ENCODE measurements at places on chromosomes 3 and 15.

DNA sequence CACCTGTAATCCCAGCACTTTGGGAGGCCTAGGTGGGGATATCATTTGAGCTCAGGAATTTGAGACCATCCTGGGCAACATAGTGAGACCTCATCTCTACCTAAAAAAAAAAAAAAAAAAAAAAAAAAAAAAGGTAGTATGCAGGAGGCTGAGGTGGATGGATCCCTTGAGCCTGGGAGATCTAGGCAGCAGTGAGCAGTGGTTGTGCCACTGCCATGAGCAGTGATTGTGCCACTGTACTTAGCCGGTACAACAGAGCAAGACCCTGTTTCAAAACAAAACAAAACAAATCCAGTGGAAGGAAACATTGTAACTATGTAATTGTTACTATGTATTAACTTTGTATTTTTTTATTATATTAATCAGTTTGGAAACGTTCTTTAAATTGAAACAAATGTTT lies 5.9 kb downstream of the FEM1B start:
- DNase-seq, result no peak

DNA sequence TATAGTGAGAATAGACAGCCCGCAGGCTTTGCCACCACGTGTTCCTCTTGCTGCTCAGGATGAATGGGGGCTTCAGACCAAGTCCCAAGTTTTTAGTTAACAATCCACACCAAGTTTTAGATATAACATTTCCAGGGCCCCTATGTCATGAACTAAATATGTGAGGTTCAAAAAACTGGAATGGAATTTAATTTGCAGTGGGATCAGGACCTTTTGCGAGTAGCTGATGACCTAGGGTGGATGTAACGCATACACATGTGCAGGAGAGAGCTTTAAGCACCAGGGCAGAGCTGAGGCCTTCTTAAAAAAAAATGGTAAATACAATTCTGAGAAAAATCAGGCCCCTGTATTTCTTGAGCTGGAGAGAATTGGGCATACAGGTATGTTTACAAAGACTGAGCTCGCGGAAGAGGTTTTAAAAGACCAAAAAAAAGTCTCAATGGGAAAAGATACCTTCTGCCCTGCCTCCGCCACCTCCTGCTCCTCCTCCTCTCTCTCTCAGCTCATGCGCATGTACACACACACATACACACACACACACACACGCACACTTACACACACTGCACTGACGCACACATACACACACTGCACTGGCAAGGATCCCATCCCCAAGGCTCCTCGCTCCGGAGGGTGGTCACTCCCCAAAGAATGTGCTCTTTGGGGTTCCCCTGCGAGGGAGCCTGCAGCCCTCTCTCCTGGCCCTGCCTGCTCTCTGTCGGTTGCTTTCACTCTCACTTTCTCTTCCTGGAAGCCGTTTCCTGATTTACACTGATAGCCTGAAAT lies 48.2 kb upstream of the IGF1R start:
- no peak for DNase-seq

DNA sequence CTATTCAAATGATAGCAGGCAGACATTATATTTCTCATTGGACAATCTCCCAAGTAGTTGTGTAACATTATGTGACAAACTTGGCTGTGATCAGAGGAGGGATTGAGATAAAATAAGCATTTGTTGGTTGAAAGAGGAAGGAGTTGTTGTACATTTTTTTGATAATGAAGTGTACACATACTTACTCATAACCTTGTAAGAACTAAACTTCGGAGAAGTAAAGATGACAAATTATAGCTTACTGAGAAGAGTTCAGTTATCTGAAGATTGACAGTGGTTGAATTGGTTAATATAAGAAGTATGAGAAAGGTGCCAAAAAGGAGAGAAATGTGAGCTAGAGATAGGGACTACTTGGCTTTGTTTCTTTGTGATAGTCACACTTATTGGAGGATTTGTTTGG lies 32.6 kb downstream of the STT3B start:
- no peak for DNase-seq

- DNase-seq, result no peak
These were observed 112.8 kb downstream of the OSBPL10 start for GRCh38 chr3:31868236-31868635.

GRCh38 chr3:4581920-4582611 lies 88.9 kb downstream of the ITPR1 start:
- DNase-seq, result no peak

DNA sequence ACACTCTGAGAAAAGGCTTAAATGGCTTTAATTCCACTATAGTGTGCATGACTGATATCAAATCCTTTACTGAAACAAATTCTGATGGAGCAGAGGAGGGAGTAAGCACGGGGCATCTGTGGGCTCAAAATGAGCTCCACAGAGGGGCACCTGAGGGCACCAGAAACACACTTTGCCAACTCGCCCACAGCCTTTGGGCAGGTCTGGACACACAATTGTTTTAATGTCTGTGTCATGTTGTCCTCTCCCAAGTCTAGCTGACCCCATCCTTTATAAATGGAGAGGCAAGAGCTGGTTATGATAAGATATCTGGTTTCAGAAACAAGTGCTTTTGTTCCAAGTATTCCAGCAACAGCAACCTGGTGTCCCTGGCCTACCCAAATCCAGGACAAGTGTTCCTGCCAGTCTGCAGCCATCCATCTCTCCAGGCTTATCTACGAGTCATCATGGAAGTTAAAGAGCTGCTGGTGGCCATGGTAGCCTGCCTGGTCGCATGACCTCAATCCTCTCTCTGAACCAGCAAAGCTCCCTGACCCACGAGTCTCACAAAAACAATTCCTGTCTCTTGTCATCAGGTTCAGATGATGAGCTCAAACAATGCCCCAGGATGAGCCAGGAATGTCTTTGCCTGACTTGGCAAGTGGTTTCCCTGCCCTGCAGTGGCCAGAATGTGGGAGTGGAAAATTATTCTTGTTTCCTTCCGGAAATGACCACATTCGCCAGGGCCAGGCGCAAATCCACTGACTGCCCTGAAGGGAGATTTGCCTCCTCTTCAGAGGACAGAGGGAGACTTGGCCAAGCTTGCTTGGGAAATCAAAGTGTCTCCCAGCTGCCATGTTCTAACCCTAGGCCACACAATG lies 64.4 kb upstream of the TPM1 start:
- DNase-seq, result no peak

DNA sequence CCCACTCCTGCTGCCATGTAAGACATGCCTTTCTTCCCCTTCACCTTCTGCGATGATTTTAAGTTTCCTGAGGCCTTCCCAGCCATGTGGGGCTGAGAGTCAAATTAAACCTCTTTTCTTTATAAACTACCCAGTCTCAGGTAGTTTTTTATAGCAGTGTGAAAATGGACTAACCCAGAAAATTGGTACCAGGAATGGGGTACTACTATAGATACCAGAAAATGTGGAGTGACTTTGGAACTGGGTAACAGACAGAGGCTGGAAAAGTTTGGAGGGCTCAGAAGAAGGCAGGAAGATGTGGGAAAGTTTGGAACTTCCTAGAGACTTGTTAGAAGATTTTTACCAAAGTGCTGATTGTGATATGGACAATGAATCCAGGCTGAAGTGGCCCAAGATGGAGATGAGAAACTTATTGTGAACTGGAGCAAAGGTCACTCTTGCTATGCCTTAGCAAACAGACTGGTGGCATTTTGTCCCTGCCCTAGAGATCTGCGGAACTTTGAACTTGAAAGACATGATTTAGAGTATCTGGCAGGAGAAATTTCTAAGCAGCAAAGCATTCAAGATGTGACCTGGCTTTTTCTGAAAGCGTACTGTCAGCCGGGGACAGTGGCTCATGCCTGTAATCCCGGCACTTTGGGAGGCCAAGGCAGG lies 52.7 kb downstream of the TMCC1 start:
- no peak for DNase-seq

DNA sequence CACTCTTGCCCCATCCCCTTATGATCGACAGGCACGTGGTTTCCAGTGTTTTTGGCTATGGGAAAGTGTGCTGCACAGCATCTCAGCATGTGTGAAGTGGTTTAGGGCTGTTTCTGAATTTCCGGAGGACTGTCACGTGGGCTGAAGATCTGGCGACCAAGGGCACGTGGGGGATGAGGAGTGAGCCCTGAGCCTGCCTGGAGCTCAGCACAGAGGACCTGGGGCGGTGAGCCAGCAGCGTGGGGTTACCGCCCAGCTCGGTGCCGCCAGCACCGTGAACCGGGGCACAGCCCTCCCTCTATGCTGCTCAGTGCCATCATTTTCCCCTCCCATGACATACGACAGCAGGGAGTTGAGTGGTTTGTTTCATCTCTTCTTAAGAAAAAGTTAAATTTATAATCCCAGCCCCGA lies 150.2 kb downstream of the DNAJB8 start:
- DNase-seq, result peak; percentile 70

- no peak for DNase-seq
These were observed 67.8 kb downstream of the ITGA11 start for GRCh38 chr15:68364028-68364659.

DNA sequence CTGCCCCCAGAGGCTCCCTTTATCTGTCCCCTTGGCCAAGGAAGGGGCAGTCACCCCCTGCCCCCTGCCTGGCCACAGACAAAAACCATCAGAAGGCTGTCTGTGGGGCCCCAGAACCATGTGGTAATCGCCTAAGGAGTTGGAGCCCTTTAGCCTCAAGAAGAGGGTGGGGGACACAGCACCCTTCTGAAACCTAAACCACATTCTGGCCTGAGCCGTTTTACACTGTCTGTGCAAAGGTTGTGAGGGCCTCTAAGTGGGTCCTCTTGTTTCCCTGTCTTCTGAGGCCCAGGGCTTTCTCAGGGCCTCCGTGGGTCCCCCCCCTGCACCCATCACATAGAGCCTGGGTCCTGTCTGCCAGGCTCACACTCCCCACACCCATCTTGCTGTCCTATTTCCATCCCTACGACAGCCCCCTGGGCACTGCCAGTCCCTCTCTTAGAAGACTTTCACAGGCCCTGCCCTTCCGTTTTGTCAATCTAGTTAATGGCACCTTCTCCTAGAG lies 17.9 kb upstream of the RPUSD3 start:
- no peak for DNase-seq

DNA sequence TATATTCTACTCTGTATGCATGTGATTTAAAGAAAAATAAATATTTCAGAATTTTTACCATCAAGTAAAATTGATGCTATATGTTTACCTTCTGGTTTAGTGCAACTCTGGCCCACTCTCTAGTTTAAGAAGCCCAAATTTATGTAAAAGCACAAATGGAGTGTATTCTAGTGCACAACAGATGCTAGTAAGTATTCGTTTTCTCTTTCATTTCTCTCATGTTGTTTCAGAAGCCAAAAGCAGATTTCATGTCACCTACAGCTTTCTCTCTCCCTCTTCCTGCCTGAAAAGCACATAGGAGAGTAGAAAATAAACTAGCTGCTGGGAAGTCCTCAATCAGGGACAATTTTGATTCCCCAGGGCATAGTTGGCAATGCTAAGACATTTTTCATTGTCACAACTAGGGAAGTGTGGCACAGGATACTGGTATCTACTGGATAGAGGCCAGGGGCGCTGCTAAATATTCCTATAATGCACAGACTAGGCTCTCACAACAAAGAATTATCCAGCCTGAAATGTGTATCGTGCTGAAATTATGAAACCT lies 147.4 kb upstream of the ARHGEF26 start:
- no peak for DNase-seq

- DNase-seq, result peak; percentile 21
These were observed 55.7 kb downstream of the PXYLP1 start for GRCh38 chr3:141287326-141287725.

- no peak for DNase-seq
These were observed 405.9 kb downstream of the ROBO1 start for GRCh38 chr3:79361748-79362378.

- DNase-seq, result no peak
These were observed 61.3 kb downstream of the CEMIP start for GRCh38 chr15:80840182-80841130.

DNA sequence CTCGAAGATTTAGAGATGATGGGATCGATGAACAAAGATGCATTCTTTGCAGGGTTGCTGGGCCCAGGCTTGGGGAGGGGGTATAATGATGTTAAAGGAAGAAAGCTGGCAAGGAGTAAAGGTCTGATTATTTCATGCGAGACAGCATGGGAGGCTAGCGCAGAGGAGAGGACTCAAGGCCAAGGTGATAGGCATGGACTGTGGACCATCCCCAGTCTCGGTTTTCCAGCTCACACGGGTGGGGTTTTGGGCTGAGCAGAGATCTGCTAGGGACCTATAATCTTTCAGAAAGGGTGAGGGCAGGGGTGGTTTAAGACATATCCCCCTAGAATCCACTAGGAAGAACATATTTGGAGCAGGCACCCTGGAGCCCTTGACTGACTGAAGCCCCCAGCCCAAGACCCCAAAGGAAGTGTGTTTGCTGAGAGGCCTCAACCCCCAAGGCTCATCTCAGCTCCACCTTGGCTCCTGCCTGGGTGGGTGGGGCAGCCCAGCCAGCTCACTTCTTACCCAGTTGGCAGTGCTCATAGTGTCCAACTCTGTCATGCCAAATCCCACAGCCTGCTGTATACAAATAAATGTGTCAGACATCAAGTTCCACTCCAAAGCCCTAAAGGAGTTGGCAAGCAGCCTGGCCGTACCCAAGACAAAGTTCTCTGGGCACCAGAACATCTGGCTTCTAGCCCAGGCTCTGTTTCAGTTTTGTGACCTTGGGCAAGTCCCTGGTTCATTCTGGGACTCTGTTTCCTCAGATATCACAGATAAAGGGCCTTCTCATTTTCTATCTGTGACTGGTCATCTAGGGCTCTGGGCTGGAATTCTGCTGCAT lies 17.9 kb downstream of the ACSBG1 start:
- no peak for DNase-seq

DNA sequence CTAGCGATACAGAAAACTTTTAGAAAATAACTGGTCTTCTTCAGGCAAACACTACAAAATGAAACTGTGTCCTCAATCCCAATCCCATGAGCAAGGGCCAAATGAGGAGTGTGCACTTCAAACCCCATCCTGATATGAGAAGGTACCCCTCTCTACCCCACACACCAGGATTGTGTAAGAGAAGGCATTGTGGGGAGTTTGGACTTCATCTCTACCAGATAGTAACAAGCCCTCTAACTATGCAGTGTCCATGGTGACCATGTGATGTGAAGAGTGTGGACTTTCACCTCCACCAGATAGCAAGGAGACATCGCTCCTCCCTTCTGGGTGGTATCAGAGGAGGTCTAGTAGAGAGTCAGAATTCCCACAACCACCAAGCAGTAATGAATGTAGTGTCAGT lies 769.3 kb downstream of the MECOM start:
- no peak for DNase-seq

All from activated CD8-positive, alpha-beta memory T cell treated with anti-CD3 and anti-CD28 coated beads, Interleukin-2, amount 10 ng/mL, durations not matched to agents 7 days and 5 days (primary cell).